Testis (tissue), 5 donors: ENCODE measurements at places on chromosomes 4 and X. TPM values are rescaled to one million over a fixed set of nuclear protein-coding genes. Genes with fewer than 3 reads are reported as not detected.

Gene TKTL2
- polyA plus RNA-seq, result 211 TPM

Gene FRAS1
- polyA plus RNA-seq, result 2.2 TPM

Gene EDA2R
- polyA plus RNA-seq, result 2.0 TPM

Gene ADH1A
- polyA plus RNA-seq, result 0.84 TPM

Gene IL2RG
- 6.8 TPM for polyA plus RNA-seq

Gene RTL5
- polyA plus RNA-seq, result 18.0 TPM

Gene DNAAF6
- polyA plus RNA-seq, result 16.1 TPM

Gene TEX13D
- polyA plus RNA-seq, result 6.7 TPM

Gene AMMECR1
- polyA plus RNA-seq, result 3.3 TPM

Gene XKRX
- 0.34 TPM for polyA plus RNA-seq

Gene MSL3
- 34.5 TPM for polyA plus RNA-seq

Gene MUC7
- 0.80 TPM for polyA plus RNA-seq

Gene DCTD
- 56.5 TPM for polyA plus RNA-seq

Gene KIAA1210
- polyA plus RNA-seq, result 63.0 TPM

Gene TCEAL7
- 3.9 TPM for polyA plus RNA-seq

Gene RBMXL3
- polyA plus RNA-seq, result 4.3 TPM

Gene IL9R
- polyA plus RNA-seq, result not detected

Gene NPNT
- 17.9 TPM for polyA plus RNA-seq

Gene SULT1B1
- polyA plus RNA-seq, result 0.34 TPM

Gene SPIN2A
- 0.34 TPM for polyA plus RNA-seq

Gene SYTL5
- polyA plus RNA-seq, result 1.0 TPM

Gene GPRASP2
- 11.9 TPM for polyA plus RNA-seq

Gene CFAP99
- polyA plus RNA-seq, result 40.1 TPM

Gene TMEM255A
- 2.2 TPM for polyA plus RNA-seq

Gene ADH1B
- 24.6 TPM for polyA plus RNA-seq

Gene TNIP3
- polyA plus RNA-seq, result 0.80 TPM
